ENCODE measurements at places on chromosomes 7 and 10.

DNA sequence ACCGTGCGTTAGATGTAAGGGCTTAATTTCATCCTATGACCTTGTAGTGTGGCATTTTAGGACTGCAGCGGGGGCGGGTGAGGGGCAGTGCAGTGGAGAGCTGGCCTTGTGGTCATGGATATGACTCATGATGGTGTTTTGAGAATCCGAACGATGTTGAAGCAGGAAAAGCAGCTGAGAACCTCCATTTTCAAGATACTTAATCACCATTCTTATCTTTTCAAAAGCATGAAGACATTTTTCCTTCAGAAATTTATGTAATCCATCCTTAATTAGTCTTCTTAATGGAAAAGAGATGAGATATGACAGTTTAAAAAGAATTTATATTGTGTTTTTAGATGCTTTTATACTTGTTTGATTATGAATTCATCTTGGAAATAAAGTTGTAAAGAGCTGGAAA lies 9.6 kb downstream of the ATP5F1C start:
- DNase-seq, result no peak

DNA sequence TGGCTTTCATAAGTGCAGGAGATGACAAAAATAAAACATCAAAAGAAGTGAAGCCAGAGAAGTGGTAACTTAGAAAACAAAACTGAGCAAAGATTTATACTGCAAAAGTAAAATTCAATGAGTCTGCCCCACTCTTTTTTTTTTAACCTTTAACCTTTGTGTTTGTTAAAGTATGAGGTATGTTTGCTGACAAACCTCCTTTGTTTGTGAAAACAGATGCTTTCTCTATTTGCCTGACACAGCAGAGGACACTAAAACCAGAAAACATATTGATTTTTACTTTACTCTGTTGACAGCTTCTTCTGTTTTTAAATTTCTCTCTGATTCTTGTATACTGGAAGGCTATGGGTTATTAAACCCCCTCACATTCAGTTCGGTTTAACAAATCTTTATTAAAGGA lies 57.6 kb downstream of the SGMS1 start:
- DNase-seq, result no peak

GRCh38 chr10:129556316-129556715 lies 89.3 kb downstream of the MGMT start:
- DNase-seq, result no peak

- no peak for DNase-seq
These were observed 37.2 kb downstream of the CLEC2L start for GRCh38 chr7:139560678-139561077.

DNA sequence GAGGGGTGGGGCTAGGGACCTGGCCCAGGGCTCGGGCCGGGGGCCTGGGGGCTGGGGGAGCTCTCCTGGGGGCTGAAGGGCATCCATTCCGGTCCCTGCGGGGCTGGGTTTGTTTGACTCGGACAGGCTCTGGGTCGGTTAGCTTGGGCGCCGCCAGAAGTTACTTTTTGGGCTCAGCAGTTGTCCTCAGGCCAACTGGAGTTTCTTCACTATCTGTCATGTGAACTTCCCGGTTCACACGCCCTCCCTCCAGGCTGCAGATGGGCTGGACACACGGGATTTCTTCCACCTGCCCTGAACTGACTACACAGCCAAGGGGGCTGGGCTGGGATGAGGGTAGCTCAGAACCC lies 3.8 kb downstream of the SLC4A2 start:
- DNase-seq, result no peak

DNA sequence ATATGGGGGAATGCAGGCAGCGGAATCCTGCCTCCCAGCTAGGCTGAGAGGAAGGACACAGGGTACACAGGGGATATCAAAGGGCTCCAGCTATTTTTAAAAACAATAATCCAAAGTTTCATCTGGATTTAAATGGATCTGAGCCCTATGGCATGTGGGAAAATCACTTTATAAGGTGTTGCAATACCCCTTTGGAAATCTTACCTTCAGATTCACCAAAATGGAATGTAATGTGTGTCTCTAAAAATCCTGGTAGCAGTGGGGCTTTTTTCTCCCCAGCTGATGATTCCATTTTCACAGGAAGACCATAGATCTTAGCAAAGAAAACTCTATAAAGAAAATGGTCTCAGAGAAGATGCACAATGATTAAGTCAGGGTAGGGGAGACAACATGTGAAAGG lies 722.2 kb downstream of the PARD3 start:
- DNase-seq, result no peak

GRCh38 chr7:131527456-131527855 lies 29.0 kb downstream of the PODXL start:
- DNase-seq, result no peak

DNA sequence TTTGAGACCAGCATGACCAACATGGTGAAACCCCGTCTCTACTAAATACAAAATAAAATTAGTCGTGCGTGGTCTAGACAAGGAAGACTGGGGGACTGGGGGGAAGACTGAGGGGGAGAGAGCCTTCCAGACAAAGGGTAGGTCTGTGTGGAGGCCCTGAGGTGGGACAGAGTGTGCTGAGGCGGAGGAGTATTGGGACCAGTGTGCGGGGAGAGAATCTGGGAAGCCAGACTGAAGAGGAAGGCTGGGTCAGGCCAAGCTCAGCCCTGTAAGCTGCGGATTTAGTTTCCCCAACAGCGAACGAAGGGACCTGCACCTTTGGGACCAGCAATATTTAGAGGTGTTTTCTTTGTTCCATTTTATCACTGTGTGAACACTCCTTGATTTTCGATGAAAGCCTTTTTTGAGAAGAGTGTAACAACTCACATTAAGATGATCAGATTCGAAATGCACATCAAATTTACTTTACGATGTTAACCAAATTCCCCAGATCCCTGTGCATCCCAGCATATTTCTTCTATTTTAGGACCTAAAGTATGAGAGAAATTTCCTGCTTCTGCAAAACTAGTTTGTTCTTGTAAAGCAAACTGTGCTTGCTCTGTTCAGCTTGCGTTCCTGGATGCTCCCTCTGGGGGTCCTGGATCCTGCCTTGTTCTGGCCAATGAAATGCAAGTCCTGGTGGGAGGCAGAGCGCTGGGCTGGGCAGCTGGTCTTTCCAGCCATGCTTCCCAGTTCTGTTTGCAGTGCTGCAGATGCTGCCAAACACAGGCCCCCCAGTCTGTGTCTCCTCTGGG lies 39.4 kb downstream of the PLAU start:
- no peak for DNase-seq

DNA sequence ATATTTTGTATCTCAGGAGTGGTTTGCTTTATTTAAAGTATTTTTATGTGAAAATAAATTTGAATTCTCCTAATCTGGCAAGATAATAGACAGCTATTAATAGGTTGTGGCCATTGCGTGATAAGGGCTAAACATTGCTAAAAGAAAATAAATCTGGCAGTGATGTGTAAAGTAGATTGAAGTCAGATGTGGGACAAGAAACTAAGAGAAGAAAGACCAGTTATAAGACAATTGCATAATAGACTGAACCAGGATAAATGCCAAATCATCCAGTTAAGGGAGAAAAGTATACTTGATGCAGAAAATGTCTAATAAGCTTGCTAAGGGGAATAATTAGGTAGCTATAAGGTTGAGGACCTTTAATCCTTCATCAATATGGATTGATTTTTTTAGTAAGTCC lies 197.5 kb upstream of the CSTF2T start:
- no peak for DNase-seq

DNA sequence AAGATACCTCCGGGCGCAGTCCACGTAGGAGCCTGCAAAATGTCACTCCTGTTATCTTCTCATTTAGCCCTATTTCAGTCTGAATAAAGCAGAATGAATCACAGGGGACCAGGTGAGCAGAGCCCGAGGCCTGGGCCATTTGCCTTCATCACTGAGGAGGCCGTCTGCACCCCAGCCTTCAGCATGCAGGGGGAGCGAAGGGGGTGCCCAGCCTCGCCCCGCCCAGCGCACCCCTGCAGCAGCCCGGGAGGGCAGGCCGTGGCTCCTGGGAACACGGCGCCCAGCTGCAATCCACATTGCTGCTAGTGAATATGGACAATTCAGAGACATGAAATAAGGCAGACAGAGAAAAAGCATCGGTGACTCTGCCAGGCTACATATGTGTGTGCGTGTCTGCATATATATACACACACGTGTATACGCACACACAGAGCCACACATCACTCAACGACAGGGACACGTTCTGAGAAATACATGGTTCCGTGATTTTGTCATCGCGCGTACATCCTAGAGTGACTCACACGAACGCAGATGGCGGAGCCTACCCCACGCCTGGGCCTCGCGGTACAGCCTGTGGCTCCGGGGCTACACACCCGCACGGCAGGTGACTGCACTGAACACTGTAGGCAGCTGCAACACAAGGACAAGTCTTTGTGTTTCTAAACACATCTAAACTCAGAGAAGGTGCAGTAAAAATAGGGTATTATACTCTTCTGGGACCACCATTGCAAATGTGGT lies 15.2 kb upstream of the ELFN1 start:
- no peak for DNase-seq

GRCh38 chr10:128713874-128714570 lies 587.8 kb upstream of the MKI67 start:
- no peak for DNase-seq

DNA sequence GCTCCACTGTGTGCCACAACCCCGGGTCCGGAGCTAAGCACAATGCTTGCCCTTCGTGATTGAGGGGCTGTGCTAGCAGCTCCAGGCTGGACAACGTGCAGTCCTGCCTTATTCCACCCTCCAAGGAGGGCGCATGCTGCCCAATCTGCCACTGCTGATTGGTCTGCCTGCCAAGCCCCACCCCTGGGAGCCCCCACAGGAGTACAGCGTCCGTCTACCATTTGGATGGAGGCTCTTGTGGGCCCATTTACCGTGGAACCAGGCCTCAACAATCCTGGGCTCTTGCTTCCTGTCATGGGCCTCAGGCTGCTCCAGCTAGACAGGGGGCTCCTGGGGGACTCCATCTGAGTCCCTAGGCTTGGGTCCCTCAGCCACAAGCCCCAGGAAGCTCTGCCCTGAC lies 173.3 kb downstream of the SLIT1 start:
- no peak for DNase-seq
